Activated CD4-positive, alpha-beta T cell treated with anti-CD3 and anti-CD28 coated beads, Interleukin-2, amount 50 U/mL, for 4 hours (primary cell): ENCODE measurements at places on chromosomes 11 and 22.

GRCh38 chr22:32217465-32217864 is 12.6 kb upstream of the RFPL2 start:
- DNase-seq: no peak

DNA sequence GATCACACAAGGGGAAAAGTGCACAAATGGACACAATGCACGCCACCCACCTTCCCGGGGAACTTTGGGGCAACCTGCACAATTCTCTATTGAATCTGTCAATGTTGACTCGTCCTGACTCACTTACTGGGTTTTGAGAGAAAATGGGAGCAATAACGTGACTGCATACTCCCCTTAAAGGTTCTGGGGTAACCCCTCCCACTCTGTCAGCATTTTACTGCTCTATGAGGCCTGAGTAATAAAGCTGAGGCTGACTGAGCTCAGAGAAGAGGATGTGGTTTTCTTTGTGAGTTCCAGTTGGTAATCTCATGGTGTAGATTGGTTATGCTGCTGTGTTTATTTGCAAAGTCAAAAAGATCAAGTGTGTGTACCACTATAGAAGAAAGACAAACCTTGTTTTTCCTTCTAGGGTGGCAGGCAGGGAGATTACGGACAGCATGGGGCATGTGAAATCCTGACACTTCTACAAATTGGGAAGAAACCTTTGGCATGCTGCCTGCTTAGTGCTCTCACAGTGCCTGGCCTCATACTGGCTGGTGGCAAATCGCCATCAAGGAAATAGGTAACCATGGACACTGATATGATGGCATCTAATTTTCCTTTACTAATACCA is 16.1 kb upstream of the APOA1 start:
- peak; percentile 35 for DNase-seq

DNA sequence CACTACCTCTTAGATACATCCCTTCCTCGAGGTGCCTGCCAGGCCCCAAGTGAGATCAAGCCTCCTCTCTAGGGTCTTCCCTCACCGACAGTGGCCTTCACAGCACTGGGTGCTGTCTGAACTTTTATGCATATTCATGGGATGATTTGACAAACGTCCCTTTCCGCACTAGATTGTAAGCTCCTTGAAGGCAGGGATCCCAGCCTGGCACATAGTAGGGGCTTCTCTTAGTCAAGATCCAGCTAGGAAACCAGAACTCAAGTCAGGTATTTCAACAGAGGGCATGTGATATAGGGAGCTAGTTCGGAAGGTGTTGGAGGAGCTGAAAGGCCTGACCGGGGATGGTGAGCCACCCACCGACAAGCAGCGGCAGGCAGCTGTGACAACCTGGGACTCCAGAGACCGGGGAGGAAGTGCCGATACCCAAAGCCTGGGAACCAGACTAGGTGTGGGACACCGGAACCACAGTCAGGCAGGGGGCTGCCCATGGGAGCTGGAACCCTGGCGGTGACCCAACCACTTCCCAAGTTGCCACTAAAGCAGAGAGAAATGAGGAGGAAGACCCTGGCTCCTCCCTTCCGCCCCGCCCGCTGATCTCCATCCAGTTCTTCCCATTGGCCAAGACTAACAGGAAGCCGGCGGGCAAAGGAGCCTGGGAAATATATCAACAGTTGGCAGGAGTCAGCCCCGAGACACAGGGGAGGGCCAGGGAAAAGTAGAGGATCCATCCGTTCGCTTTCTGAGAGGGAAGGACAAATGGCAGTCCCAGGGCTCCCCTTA is 39.8 kb upstream of the CD82 start:
- no peak for DNase-seq

DNA sequence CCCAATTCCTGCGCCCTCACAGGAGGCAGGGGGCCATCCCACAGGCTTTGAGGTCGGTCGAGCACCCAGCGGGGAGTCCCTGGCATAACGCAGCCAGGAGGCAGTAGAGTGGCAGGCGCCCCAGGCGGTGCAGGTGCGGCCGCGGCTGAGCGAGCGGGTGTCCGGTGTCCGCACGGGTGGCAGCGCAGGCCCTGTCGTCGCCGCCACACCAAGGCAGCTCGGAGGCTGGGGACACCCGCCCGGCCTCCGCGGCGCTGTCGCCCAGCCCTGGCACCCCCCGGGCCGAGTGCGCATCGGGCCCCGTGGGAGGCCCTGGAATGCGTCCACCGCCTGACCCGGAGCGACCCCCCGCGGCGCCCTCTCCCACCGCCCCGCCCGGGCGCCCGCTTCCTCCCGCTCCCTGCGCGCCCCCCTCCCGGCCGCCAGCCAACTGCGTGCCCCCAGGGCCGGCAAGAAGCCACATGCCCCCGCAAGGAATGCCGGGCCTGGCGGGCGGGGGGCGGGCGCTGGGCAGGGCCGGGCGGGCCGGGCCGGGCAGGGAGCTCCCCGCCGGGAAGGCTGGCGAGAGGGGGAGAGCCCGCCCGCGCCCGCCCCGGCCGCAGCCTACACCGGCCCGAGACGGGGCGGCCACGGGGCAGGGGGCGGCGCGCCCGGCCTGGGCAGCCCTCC is 33.9 kb downstream of the PRDM11 start:
- DNase-seq: no peak

DNA sequence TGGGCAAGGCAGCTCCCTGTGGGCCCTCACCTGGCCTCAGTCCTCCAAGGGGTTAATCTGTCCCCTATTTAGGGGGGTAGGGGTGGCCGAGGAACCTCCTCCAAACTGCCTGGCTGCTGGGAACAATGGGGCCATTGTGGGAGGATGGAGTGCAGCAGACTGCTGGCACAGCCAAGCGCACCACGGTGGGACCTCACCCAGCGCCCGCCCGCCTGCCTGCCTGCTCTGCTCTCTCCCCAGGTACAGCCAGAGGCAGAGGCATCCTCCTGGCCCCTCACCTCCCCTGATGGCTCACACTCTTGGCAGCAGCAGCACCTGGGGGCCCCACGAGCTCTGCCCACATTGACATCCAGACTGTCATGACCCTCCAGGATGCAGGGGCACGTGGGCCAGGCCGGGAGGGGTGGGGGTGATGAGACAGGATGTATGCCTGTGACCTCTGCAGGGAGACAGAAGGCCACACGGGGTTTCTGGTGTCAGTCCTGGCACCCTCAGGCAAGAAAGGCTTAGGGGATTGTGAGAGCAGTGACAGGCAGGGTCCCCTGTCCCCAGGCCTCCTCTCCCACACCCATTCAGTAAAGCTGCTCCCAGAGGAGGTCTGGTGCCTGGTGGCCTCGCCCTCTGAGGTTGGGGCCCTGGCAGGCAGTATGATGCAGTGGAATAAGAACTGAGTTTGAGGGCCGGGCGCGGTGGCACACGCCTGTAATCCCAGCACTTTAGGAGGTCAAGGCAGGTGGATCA is 11.4 kb downstream of the BCL9L start:
- peak; percentile 52 for DNase-seq
